ENCODE measurements at places on chromosomes 16 and 17. TPM values are rescaled to one million over a fixed set of nuclear protein-coding genes. Genes with fewer than 3 reads are reported as not detected.

MARVELD3 gene
- total RNA-seq: 0.51 TPM

DNA sequence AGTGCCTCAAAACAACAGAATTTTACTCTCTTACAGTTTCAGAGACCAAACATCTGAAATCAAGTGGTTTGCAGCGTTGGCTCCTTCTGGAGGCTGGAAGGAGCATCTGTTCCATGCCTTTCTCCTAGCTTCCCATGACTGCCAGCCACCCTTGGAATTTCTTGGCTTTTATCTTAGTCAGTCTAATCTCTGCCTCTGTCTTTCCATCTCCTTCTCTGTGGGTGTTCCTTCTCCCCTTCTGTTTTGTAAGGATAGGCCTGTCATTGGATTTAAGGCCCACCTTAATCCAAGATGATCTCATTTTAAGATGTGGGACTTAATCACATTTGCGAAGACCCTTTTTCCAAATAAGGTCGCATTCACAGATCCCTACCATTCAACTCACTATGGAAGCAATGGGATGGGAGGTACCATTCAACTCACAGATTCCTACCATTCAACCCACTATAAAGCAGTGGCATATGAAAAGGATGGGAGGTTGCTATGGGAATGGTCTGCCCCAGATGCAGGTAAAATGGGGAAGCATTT, 321.8 kb downstream of the WWOX start:
- no peak for DNase-seq

KRT14 gene
- not detected for total RNA-seq

- no peak for DNase-seq
These were observed 48.6 kb downstream of the TNFRSF13B start for GRCh38 chr17:16923097-16923903.

P4HB gene
- 739 TPM for total RNA-seq

KCNH4 gene
- total RNA-seq: 0.13 TPM

- no peak for DNase-seq
These were observed 32.2 kb upstream of the IL21R start for GRCh38 chr16:27369806-27370205.

DNA sequence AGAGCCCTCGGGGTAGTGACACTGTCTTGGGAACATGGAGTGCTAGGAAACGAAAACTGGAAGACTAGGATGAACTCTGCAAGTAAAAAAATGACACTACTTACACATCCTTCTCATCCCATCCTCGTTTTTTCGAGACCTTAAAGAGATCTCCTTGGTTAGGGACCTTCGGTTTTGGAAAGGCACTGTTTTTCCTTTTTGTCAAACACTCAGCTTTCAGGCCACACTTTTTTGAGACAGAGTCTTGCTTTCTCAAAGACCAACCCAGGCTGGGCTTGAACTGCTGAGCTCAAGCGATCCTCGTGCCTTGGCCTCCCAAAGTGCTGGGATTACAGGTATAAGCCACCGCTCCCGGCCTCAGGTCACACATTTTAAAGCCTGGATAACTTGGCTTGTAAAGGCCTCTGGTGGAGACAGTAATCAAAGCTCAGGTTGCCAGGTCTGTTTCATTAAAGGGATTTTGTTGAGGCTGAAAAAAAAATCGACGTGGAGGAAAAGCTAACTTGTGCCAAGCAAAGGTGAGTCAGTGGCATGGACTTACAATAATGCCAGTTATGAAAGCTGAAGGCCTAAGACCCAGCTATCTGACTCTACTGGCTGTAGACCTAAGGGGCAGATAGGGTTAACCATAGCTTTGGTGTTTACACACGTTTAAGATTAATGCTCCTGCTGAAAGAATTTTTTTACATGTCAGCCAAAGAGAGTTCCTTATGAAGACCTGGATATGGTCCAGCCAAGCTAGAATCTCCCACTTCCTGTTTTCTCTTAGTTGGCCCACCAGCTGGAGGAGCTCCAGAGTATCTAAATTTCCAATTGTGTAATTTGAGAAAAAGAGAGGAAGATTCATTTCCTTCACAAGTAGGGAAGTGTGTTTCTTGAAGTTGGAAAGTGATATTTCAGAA, 823 bp downstream of the NBR1 start:
- peak; percentile 56 for DNase-seq

DNA sequence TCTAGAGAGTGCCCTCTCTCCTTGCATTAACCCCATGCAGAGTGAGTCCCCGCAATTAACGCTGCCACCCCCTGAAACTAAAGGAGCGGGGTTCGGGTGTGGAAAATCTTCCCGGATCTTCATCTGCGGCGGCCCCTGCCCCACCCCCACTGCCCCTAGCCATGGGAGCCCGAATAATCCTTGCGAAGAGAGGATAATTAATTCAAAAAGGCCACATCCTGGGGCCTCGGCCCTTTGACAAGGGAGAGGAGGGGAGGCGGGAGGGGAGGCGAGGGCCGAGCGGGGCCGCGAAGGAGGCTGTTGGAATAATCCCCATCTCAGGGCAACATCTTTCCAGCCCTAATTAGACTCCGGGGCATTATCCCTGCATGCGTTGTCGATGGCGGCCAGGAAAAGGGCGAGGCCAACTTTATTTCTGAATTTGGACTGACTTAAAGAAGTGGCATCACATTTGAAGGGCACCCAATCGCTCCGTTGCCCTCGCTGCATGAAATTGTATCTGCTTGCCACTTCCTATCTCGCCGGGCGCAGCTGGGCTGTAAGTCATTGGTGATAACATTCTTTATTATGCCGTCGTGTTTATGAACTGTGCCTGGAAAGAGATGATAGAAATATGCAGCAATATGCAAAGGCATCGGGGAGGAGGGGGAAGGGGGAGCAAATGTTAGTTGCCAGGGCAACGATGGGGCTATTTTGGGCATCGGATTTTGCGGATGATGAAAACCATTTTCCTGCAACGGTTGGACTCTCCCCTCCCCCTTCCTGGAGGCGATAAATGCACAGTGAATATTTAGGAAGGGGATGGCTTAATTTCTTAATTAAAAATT, 387.1 kb upstream of the TNRC6C start:
- peak; percentile 28 for DNase-seq

DNA sequence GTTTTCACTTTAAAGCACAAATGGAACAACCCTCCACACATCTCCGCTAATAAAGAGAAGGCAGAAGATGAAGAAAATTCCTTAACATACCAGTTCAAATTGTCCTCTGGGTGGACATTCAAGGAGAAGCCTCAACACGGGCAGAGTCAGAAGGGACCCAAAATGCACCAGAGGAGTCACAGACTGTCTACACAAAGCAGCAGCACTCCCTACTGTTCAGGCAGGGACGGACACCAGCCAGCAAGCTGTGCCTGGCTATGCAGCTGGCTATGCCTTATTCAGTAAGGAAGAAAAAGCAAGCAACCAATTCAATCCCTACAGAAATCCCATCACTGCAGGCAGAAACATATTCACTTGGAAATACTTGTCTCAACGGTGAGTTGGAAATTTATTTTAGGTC, 8.1 kb downstream of the DNAJC7 start:
- DNase-seq: no peak

SPHK1 gene
- total RNA-seq: 196 TPM

DNA sequence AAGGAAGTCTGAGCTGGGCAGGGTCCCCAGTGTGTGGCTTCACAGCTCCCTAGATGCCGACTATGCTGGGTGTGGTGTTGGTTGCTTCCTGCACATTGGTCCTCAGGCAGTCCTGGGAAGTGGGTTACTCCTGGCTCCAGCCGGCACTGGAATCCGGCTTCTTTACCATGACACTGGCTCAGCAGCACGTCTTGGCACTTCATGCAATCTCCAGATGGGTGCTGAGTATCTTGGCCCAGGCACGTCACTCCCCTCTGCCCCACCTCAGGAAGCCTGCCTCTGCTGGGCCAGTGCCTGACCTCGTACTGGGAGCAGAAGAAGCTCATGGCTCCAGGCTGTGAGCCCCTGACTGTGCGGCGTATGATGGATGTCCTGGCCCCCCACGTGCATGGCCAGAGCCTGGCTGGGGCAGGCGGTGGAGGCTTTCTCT, 24.5 kb downstream of the FCSK start:
- DNase-seq: peak; percentile 37

ZSCAN10 gene
- total RNA-seq: not detected

DNA sequence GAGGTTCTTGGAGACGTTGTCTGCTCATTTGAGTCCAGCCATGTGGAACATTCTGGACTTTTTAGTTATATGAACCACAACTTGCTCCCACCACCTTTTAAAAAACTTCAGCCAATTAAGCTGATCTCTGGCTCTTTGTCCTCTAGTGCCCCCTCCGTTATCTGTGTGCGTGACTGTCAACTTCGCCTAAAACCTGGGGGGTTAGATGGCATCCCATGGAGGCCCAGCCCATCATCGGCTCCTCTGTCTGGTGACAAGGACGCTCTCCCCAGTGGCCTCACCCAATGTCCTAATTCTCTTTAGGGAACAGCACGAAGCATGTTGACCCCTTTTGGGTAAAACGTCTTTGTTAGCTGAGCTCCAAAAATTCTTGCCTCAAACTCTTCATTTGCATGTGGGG, 341.0 kb upstream of the TNRC6C start:
- no peak for DNase-seq

DNA sequence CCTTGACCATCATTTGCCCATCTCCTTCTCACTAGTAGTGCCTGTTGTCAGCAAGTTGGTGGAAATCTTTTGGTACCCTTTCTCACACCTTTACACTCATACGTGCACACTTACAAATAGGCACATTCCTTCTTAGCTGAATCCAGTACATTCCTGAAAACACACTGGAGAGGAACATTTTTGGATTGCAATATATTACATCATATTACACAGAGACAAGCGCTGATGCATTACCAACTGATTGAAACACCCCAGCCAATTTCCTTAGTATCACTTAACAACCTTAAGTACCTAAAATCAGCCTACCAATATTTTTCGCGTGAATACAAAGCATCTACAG, 64.1 kb downstream of the PLCG2 start:
- no peak for DNase-seq

ZNRF1 gene
- 16.6 TPM for total RNA-seq

GRCh38 chr16:25950586-25951281, 259.0 kb downstream of the HS3ST4 start:
- no peak for DNase-seq

GRCh38 chr17:63165400-63165799, 199.4 kb downstream of the TANC2 start:
- no peak for DNase-seq

Measured in dermis microvascular lymphatic vessel endothelial cell (primary cell).